Naive B cell (primary cell): ENCODE measurements at places on chromosomes 11 and 22.

- DNase-seq: peak; percentile 15
Observed at GRCh38 chr11:100930185-100930778, 199.3 kb downstream of the PGR start.

DNA sequence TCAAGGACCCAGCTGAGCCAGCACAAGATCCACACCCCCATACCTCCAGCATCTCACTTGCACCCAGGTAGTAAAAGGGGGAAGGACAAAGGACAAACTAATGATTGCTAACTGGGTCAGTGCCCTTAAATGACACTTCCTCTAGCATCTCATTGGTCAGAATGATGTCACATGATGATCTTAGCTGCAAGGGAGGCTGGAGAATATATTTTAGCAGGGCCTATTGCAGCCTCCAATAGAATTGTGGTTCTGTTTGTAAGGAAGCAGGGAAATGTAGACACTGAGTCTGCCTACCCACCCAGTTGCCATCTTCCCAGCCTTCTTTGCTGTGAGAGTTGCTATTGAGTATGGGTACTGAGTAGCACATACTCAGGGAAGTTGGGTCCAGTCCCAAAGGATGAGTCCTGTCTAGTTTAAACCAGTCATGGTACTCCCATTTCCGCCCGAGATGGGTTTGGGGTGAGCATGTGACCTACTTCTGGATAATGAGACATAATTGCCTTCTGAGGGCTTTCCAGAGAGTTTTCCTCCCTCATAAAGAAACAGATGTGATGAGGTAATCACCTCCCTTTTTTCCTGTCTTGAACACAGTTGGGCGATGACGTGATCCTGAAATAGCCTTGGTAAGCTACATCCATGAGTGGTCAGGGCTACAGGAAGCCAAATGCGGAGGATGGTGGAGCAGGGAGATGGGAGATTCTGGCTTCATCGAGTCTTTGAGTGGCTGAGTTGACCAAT lies 5.5 kb upstream of the DNAL4 start:
- no peak for DNase-seq

- DNase-seq: no peak
Observed at GRCh38 chr11:28442131-28442530, 333.9 kb downstream of the METTL15 start.

- no peak for DNase-seq
Observed at GRCh38 chr22:30250661-30251267, 4.2 kb upstream of the LIF start.

- peak; percentile 12 for DNase-seq
Observed at GRCh38 chr11:13487661-13488030, 8.2 kb downstream of the PTH start.

- DNase-seq: no peak
Observed at GRCh38 chr11:76282172-76282571, 75.9 kb upstream of the WNT11 start.

- DNase-seq: no peak
Observed at GRCh38 chr11:7645206-7645605, 28.1 kb downstream of the CYB5R2 start.

GRCh38 chr22:20810645-20811044 lies 36.7 kb downstream of the SERPIND1 start:
- no peak for DNase-seq

DNA sequence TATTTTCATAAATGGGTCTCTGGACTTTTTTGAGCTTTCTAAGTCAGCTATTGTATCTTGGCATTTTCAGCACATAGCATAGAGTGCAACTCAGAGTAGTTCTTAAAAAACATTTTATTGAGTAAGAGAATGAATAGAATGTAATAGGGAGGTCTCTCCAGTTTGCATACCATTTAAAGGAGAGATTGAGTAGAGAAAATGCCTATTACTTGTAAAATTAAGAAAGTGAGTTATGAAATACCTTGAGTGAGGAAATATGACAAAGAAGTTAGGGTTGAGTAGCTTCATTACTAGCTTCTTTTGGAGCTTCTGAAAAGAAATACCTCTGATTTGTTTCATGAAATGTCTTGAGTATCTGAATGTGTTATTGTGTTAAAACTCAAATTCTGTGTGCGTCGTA lies 140.0 kb downstream of the AASDHPPT start:
- DNase-seq: no peak

- DNase-seq: no peak
Observed at GRCh38 chr11:120079750-120080610, 57.9 kb downstream of the TRIM29 start.

DNA sequence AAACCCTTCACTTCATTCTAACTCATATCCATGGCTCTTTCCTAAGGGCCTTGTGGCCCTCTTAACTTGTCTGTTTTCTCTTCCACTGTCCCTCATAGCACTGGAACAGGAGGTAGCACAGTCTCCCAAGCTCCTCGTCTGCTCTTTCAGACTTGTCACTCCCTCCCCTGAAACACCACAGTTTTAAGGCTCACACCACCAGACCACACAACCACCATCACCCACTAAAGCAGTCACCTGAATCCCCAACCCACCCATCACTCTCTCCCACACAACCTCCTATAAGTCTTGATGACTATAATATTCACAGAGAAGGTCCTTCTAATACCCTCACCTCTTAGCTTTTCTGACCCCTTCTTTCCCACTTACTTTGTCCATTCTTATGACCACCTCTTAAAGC lies 11.1 kb upstream of the VWCE start:
- DNase-seq: no peak

GRCh38 chr11:37320921-37321320 lies 722.9 kb upstream of the RAG2 start:
- no peak for DNase-seq

DNA sequence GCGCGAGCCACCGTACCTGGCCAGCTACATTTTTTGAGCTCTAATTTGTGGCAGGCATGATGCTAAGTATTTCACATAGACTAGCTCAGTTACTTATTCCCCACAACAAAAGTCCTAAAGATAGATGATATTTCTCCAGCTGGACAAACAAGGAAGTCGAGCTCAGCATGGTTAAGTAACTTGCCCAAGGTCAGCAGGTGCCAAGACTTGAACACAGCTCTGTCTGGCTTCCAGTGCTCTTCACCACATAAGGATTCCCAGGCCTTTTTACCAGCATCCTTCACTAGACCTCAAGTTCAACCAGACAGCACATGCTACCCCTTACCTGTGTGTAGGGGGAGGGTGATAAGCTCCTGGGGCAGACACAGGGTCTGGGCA lies 177.3 kb upstream of the NCAM1 start:
- DNase-seq: no peak

DNA sequence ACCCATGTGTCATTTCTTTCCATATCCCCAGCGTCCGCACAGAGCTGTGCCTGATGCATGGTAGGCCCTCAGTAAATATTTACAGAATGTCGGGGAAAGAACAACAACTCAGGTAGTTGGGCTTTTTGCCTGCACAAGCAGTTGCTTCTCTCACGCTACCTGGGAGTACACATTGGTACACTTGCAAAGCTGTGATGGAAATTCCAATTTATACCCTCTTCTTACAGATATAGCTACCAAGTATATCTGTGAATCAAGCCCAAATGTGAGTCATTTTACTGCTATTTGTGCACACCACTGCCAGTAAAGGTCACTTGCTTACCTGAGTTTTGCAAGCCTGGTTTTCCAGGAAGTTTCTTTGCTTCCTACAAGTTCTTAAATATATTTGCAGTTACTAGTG lies 333.0 kb upstream of the NARS2 start:
- no peak for DNase-seq

- DNase-seq: no peak
Observed at GRCh38 chr11:58945663-58946062, 6.4 kb downstream of the GLYATL1 start.

DNA sequence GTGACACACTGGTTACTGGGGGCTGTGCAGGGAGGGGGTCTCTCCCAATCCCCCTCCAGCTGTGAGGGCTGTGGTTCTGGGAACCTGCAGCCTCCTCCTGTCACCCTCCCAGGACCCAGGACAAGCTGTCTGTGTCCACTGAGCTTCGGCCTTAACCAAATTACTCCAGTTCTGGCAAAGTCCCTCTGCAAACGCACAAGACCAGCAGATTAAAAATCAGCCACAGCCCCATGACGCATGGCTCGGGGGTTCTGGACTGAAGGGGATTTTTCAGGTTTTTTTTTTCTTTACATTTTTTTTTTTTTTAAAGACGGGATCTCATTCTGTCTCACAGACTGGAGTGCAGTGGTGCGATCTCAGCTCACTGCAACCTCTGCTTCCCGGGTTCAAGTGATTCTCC lies 32.2 kb upstream of the A4GALT start:
- no peak for DNase-seq

DNA sequence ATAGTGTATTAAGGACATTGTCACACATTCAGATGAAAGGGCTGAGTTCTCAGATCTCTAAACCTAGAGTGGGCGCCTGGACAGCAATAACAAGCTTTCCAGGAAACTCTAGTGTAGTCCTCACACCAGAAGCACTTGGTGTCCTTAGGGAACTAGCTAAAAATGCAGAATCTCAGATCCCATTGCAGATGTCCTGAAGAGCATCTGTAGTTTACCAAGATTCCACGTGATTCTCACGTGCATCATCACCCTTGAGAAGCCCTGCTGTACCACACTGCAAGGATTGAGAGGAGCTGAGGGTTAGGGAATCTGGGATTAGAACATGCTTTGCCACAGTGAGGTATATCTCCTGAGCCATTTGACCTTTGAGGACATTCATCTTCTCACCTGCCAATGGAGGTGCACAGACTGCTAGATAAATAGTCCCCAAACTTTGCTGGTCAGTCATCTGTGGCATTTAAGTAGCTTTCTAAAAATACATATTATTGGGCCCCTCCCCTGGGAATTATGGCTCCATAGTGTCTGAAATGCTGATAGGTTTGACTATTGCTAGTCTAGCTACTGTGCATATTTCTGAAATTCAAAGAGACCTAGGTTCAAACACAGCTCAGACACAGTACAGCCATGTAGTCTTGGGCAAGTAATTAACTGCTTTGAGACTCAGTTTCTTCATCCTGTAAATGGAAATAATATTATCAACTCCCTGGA lies 1068.9 kb downstream of the OPCML start:
- no peak for DNase-seq

DNA sequence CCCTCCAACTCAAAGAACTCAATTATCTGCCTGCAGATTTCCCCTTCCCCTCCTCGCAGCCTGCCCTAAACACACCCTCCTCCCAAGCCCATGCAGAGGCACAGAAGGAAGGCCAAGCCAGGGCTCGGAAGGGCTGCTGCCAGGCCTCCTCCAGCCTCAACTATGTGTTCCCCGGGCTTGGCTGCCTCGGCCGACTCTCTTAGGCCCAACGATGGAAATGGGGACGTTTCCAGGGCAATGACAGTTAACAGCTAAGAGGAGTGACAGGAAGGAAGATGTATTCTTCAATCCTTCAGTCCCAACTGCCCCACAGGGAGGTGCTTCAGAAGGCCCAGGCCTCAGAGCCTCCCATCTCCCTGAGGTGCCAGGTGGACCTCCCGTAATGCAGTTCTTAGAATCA lies 104.0 kb upstream of the AKIP1 start:
- no peak for DNase-seq

DNA sequence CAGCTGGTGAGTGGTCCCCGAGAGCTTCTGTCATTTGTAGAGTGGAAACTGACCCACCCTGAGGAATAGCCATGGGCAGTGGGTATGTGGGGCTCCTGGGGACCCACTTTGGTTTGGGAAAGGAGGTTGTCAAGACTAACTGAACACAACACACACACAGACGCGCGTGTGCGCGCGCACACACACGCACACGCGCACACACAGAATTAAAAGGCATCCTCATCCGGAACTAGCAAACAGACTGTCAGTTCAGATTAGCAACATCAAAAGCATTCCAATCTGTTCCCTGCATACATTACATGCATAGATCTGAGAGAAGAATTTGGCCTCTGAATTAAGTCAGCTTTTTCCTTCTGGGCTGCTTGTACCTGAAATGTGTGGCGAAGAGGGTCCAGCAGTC lies 284.7 kb downstream of the ST3GAL4 start:
- no peak for DNase-seq

- no peak for DNase-seq
Observed at GRCh38 chr11:2709429-2709828, 9.6 kb upstream of the KCNQ1OT1 start.

- DNase-seq: no peak
Observed at GRCh38 chr11:91717169-91717568, 507.4 kb upstream of the FAT3 start.

- no peak for DNase-seq
Observed at GRCh38 chr11:19347911-19348310, 107.2 kb upstream of the E2F8 start.

GRCh38 chr11:44275241-44275640 lies 34.7 kb downstream of the ALX4 start:
- no peak for DNase-seq

DNA sequence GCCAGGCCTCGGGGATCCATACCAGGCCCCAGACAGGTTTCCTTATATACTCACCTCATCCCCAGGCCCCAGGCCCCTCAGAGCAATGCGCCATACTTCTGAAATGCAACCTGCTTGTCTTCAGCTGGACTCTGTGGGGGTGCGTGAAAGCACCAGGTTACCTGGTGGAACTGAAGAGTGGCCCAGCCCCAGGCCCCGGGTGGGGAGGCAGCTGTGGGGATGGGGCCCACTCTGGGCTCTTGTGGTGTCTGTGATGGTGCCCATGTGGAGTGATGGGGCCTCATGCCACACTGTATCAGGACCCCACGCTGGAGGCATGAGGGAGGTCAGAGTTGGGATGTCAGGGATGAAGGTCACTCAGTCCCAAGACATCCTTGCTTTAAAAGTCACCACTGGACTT lies 999.0 kb downstream of the BRD1 start:
- no peak for DNase-seq

DNA sequence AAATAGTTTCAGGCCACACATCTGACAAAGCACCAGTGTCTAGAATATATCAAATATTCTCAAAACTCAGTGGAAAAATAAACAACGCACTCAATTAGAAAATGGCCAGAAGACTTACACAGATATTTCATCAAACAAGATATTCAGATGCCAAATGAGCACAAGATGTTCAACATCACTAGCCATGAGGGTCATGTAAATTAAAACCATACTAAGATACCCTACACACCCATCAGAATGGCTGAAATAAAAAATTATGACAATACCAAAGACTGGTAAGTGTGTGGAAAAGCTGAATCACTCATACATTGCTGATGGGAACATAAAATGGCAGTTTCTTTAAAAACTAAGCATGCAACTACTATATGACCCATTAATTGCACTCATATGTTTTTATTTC lies 21.7 kb downstream of the BTG4 start:
- DNase-seq: no peak

DNA sequence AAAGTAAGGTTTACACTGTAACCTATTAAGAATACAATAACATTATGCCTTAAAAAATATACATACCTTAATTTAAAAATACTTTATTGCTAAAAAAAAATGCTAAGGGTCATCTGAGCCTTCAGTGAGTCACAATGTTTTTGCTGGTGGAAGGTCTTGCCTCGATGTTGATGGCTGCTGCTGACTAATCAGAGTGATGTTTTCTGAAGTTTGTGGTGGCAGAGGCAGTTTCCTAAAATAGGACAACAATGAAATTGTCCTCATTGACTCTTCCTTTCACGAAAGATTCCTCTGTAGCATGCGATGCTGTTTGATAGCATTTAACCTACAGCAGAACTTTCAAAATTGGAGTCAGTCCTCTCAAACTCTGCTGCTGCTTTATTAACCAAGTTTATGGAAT lies 97.6 kb downstream of the FAT3 start:
- no peak for DNase-seq
